Dorsolateral prefrontal cortex (tissue), 122 donors: ENCODE measurements at places on chromosomes 1 and 21. TPM values are rescaled to one million over a fixed set of nuclear protein-coding genes. Genes with fewer than 3 reads are reported as not detected.

LRRIQ3 gene
- total RNA-seq, result 0.25 TPM

SHE gene
- total RNA-seq, result 5.4 TPM

SLC25A34 gene
- 3.4 TPM for total RNA-seq

HPCAL4 gene
- total RNA-seq, result 94.5 TPM

S100A5 gene
- total RNA-seq, result not detected

DCST1 gene
- total RNA-seq, result not detected

PLA2G2F gene
- total RNA-seq, result not detected

PAQR6 gene
- total RNA-seq, result 183 TPM

BACE2 gene
- 9.0 TPM for total RNA-seq

ZNF593OS gene
- not detected for total RNA-seq
